ENCODE measurements at places on chromosomes 2 and 18.

- no peak for DNase-seq
Measured at GRCh38 chr2:182594286-182594685, 121.8 kb upstream of the DNAJC10 start.

DNA sequence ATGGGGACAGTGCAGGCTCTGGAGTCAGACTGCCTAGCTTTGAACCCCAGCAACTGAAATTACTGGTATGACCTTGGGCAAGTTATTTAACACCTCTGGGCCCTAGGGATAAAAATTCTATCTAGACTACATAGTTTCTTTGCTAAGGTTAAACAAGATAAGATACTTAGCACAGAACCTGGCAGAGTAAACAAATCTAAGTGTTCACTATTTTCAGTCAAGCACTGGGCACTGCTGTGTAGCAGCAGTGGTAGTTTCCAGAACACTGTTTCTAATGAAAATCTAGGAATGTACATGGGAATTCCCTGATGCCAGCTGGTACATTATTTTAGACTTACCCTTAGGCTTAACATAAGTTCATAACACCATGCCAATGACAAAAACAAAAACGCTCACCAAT is 17.2 kb downstream of the CERKL start:
- DNase-seq = no peak

GRCh38 chr18:35122586-35123224 is 81.5 kb downstream of the MAPRE2 start:
- no peak for DNase-seq

DNA sequence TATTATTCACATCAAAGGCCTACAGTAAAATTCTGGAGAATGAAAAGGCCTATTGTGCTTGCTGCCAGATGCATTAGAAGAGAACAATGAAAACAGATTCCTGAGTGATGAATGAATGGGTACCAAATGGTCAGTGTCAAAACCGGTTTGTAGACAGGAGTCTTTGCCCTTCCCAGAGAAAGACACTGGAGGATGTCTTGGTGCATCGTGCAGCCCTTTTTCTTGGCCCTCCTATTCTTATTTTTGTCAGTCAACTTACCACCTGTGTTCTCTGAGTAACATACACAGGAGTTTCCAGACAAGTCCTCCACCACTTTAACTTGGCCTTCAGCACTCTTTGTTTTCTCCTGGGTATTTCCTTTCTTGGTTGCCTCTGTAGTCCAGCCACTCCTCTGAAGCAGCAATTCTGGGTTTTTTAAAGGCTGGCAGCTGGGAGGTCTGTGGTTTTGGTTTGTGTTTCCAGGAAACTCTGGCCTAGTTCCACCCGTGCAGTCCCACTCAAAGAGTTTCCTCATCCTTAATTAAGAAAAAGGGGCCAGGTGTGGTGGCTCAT is 29.4 kb downstream of the PSTPIP2 start:
- no peak for DNase-seq

DNA sequence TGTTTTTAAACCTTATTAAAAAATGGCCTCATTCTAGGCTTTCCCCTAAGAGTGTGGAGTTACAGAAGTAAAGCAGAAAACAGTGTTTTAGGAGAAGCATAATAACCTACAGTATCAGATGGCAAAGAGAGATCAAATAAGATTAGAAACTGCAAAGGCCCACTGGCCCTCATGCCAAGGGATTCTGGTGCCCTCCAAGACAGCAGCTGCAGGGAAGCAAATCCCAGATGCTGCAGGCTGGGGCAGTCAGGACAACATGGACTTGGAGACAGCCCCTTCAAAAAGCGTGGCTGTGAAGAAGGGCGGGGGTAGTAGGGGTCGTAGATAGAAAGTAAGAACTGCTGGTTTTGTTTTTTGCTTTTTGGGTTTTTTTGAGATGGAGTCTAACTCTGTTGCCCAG is 28.3 kb upstream of the EPG5 start:
- DNase-seq = no peak

Measured in coronary artery (tissue), 2 donors.